ENCODE measurements at places on chromosomes 7 and 10.
A peak's percentile ranks its signal among the peaks of the same experiment; 100 is the strongest.

DNA sequence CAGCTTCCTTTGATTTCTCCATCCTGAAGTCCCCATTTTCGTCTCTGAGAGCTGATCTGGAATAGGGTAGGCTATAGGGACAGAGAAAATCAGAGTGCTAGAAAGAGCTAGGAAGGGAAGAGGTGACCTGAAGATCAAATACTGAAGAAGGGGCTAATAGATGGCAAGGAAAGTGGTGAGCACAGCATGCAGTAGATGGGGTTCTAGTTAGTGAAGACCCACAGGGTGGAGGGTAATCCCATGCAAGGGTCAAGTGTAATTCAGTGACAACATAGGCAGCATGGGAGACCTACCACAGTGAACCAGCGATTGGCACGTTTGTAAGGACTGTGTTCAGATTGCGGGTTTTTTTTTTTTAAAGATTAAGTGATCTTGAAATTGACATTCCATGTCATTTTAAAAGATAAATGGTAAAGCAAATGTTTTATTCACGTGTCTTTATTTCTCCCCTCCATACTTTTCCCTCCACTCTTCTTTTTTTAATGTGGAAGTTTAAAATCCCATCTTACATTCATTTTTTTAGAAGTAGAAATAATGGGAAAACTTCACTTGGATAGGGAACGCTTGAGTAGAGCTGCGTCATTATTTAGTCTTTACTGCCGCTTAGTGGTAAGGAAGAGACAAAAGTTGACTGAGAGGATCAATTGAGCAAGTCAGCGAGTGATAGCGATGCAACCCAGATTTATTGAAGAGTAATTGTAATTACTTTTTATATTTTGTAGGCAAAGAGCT lies 21.0 kb upstream of the ABI1 start:
- DNase-seq, result no peak

DNA sequence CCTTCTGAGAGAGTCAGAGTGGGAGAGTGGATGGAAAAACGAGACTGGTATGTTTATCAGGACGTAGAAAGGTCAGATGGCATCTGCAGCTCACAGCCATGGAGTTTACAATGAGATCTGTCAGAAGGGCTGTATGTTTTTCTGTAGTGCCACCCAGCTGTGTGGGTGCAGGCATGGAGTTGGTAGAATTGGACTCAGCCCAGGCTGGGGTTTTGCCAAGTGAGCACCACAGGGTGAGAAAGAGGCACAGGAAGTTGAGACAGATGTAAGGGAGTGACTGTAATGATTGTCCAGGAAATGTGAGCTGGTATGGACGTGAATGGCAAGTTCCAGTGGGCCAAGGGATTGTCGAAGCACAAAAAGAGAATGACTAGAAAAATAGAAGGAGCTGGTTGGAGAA lies 9.1 kb upstream of the ZYX start:
- DNase-seq, result no peak

DNA sequence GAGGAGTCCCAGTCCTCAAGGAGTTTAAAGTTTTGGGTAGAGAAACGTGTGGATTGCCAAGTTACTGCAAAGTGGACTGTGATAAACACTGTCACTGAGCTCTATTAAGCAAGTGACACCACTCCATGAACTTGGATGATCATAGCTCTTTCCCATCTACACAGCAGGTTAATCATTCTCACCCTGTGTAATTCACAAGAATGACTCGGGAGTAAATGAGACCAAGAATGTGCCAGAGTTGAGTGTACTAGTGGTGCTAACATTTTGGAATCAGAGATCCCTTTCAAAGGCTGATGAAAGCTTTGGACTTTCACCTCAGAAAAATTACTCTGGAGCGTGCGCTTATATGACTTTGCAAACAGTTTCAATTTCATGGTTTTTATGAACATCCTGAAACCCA lies 80.8 kb downstream of the RBM20 start:
- DNase-seq, result no peak

GRCh38 chr7:74119831-74120230 lies 36.2 kb downstream of the LIMK1 start:
- no peak for DNase-seq

DNA sequence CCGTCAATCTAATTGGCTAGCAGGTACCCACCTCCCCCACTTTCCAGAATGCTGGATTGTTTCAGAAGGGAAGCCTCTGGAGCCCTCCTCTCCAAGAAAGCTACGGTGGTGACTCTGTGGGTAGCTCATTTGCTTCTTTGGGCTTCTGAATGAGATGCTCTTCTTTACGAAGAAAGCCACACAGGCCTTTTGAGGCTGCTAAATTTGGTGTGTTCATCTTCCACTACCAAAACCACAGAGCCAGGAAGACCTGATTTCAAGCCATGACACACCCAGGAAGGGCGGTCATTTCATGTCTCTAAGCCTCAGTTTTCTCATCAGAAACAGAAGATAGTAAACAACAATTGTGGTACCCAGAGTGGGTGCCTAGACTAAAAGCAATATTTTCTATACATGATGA lies 901.2 kb downstream of the KCNMA1 start:
- no peak for DNase-seq

- no peak for DNase-seq
Measured at GRCh38 chr10:96797485-96797884, 34.6 kb upstream of the LCOR start.

GRCh38 chr10:72334825-72335393 lies 19.8 kb downstream of the DNAJB12 start:
- no peak for DNase-seq

GRCh38 chr10:124464028-124464965 lies 2.7 kb downstream of the LHPP start:
- no peak for DNase-seq

DNA sequence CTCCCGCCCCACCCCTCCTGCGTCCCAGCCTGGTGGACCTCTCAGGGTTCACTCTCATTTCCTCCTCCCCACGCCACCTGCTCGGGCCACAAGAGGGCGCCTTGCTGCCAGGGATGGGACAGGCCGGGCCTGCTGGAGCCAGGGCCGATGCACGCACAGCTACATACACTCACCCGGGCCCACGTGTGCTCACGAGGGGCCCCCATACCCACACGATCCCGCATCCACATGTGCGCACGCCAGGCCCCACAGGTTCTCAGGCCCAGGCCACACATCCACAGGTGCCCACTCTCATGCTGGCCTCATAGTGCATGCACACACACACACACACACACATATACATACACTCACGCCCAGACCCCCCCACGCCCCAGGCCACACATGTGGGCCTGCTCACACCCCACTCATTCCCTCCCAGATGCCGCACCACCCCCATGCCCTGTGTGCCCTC lies 68.6 kb downstream of the LHPP start:
- peak; percentile 81 for DNase-seq

DNA sequence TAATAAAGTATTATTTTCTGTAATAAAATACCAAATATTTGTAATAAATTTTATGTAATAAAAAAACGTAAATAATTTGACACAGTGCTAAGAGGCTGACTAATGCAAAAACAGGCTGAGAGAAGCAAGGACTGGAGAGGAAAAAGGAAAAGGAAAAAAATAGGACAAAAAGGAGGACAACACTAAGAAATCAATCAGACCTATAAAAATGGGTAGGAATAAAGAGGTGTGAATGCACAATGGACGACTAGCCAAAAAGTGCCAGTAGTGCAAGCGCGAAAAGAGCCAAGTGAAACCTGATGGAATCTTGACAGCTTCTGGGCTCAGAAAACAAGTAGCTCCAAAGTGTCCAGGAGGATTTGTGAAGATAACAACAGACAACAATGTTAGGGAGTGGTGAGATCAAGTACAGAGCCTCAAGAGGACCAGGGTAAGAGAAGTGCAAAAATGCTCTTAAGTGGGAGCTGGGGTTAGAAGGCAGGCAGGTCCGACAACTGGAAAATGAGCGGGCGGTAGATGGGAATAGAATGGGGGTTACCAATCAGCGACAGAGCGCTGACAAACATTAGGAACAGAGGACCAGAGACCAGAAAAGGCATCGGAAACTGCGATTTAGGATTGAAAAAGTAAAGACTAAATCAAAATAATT lies 1.2 kb downstream of the BRAF start:
- no peak for DNase-seq

DNA sequence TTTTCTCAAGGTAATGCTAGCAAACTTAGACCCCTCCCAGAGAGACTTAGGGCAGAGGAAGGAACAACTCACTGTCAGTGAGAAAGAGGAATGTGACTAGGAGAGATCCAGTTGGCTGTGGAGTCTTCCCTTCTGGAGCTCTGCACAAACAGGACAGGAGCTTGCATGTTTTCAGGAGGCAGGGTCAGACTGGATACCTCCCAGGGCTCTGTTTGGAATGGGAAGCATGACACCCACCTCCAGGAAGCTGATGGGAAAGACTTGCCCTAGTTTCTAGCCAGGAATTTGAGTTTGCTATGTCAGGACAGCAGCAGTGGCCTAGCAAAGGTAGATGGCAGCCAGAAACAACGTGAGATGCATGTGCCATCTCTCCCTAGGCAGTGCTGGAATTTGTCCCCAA lies 40.6 kb downstream of the GHRHR start:
- DNase-seq, result no peak

- no peak for DNase-seq
Measured at GRCh38 chr7:77687747-77688144, 8.5 kb upstream of the RSBN1L start.
